ENCODE measurements at places on chromosomes 13 and 19.

GRCh38 chr13:40644838-40645604 lies 21.4 kb downstream of the FOXO1 start:
- DNase-seq: no peak

DNA sequence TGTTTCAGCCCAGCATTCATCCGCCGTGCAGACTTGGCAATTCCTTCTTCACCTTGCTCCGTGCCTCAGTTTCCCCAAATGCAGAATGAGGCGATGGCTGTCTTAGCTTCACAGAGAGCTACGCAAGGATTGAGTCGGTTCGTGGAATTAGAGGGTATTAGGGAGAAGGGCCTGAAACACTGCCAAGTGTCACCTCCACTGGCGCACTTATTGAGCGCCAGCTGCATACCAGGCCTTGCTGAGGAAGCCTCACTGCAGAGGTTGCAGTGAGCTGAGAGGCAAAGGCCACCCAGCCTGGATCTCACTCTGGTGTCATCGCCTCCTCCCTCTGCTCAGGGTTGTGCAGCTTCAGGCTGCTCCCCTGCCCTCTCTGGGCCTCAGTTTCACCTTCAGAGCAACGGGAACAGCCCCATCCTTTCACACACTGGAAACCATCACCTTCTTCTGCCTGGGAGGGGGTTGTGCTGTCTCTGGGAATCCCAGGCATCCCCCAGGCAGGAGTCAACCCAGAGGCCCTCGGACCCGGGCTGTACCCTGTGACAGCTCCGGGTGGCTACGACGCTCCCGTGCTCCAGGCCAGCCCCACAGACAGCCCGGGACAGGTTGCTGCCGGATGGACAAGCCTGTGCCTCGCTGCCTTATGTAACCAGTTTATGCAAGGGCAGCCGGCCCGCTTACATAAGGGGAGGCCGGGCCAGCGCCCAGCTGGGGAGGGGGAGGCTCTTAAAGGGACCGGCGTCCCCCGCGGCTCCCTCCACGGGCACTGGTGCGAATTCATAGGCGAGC lies 31.9 kb downstream of the NFIC start:
- no peak for DNase-seq

DNA sequence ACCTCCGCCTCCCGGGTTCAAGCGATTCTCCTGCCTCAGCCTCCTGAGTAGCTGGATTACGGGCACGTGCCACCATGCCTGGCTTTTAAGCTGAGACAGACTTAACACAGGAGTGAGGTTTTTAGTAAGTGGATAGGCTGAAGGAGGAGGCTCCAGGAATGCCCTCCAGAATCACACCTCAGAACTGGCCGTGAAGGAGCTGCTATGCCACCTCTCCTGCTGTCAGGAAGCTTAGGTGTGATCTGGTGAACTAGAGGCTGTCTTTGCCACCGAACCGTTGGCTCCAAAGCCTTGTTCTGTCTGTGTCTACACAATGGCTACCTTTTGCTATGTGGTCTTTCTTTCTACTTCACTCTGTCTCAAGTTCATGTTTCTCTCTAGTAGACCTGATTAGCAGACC lies 4.2 kb downstream of the PDCD2L start:
- no peak for DNase-seq

DNA sequence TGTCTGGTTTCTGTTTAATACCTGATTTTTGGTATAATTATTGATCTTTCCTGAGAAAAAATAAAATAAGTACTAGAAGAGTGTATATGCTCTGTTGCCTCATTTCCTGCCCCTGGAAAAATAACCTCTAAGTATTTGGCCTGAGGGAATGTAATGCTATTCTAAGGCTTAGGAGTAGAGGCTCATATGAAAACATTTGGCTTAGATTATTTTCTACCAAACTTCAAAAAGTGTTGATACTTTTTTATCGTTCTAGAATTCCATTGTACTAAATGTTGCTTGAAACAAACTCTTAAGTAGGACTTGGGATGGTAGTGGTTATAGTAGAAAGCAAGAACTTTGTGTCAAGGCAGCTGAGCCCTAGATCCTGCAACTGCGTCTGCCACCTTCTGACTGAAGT lies 57.8 kb downstream of the COG3 start:
- DNase-seq: no peak

DNA sequence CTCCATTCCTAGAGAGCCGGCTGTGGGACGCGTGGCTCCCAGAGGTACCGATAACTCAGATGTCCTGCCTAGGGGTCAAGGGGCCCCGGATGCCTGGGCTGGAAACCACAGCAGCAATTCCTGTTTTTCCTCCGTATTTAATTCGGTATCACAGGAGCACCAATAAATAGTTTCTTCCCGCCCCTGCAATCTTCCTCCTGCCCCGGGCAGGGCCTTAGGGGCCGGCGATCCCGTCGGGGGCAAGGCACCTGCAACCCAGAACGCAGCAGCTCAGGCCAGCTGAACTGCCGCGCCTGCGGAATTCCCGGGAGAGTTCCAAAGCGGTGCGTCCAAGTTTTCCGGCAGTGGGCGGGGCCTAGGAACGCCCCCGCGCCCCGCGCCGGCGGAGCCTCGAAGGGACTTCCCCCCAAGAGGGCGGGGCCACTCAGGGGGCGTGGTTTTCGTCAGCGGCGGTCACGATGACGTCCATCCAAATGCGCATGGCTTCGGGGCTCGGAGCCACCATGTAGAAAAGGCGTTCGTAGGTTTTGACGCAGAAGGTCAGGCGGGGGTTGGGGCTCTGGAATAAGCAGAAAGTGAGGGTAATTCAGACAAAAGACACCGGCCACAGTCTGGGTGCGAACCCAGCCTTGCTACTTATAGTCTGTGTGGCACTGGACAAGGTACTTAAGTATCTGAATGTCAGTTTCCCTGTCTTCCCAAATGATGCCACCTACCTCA lies 9.7 kb upstream of the LYPD3 start:
- peak; percentile 95 for DNase-seq

GRCh38 chr13:98217597-98217996 lies 40.5 kb upstream of the RNF113B start:
- no peak for DNase-seq

DNA sequence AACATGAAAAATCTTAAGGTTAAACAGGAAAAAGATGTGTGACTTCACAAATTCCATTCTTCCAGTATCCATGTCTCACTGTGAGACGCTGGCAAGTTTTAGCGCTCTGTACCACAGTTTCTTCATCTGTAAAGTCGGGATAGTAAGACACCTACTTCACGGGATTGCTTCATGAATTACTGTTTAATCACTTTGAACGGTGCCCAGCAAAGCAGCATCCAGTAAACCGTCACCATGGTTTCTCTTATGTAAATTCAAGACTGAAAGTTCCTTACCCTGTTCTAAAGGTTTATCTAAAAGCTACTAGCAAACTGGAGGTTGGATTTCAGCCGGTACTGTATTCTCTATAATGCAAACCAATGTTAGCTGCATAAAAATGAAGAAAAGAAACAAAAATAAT lies 53.5 kb downstream of the KATNAL1 start:
- DNase-seq: no peak

DNA sequence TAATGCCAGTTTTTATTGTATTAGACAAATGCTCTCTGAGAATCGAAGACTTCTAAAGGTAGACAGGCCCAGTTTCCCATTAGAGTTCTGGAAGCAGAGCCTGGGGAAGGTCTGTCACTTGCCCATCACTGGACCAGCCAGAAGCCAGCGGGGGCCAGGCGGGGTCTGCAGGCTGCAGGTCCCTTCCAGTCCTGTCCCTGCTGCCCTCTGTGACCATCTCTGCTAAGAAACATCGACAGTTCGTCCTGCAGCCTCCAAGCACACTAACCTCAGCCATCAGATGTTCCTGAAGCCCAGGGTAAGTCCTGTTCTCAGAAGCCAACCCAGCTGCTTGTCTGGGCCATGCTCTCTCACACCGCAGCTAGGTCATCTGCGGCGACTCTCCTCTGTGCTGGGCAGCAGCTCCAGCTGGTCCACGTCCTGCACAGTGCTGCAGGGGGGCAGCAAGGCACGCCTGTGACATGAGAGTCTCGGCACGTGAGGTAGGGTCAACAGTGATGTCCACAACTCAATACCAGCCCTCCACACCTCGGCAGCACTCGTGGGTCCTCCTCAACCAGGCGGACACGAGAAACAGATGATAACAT lies 2.9 kb upstream of the ADPRHL1 start:
- no peak for DNase-seq

DNA sequence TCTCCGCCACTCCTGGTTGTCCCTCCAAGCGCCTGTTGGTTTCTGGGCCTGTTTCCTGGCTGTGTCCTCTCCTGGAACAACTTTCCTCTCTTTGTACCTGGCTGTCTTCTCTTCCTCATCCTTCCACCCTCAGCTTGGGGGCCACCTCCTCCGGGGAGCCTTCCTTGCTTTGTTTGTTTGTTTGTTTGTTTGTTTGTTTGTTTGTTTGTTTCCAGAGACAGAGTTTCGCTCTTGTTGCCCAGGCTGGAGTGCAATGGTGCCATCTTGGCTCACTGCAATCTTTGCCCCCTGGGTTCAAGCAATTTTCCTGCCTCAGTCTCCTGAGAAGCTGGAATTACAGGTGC lies 6.6 kb upstream of the TCF3 start:
- no peak for DNase-seq

DNA sequence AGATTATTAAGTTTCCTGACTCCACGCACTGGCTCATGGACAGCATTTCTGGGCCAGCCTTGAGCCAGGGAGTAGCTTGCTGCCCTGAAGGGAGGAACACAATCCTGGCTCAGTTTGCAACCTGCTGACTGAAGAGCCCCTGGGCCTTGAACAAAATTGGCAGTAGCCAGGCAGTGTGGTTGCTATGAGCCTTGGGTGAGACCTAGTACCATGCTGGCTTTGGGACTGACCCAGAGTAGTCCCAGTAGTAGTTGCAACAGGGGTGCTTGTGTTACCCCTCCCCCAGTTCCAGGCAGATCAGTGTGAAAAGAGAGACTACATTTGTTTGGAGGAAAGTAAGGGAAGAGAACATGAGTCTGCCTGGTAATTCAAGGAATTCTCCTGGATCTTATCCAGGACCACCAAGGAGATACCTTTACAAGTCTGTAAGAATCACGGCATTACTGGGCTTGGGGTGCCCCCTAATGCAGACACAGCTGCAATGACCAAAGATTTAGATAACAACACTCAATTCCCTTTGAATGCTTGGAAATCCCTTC lies 22.0 kb downstream of the ITGBL1 start:
- DNase-seq: no peak

DNA sequence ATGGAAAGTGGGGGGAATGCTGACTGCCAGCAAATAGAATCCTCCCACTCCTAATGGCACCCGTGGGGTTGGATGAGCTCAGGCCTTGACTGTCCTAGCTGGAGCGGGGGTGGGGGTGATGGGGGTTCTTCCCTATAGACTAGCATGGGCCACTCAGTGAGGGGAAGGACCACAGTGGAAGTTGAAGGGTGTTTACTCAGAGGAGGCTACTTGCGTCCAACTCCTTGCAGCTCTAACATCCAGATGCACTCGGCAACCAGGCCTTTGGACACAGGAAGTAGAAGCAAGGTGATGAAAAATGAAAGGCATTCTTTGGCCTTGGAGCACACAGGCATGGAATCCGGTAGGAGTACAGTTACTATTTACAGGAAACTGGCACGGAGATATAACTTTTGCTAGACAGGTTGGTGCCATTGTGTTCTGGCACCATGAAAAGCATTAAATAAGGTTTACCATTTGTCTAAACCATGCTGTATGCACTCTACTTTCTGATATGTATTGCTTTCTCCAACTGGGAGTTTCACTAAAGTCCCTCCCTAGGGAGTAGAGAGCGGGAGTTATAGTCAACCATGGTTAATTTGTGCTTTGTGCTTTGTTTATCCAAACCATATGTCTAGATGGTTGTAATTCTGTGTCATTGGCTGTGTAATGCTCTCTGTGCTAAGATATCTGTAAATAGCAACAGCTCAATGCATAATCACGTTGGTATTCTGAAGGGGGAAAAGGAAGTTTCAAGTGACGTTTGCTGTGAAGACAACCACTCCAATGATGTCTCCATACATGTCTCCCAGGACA lies 125.3 kb downstream of the TSHZ3 start:
- DNase-seq: no peak

DNA sequence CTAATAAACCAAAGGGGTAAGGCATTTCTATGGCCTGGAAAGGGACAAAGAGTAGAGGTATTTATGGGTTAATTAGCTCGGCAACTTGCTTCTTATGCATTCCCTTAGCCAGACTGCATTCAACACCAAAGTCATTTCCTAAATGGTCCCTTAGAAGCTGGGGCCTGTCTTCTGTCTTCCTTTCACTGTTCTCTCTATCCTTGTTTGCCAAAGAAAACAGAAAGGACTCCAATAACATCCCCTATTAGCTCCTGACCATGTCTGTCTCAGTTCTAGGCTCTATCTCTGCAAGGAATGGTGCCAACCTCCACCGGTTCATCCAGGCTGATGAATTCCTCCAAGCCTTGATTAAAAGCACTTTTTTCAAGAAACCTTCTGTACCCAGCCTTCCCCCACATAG lies 123.5 kb downstream of the KCTD12 start:
- no peak for DNase-seq

DNA sequence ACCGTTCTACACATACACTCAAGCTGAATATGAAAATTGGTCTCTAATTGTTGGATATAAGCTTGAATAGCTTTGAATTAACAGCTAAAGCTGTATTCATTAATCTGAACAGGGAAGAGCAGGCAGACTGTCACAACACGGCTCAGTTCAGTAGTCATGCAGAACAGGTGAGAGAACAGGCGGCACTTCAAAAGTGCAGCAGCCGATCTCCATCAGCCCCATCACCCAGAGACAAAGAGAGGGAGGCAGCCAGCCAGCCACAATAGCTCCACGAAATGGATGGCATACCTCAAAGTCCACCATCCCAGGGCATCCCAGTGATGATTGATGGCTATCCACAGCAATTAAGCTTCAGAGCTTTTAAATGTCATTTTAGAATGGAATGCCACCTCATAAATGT lies 419.2 kb downstream of the OLFM4 start:
- no peak for DNase-seq

All from effector memory CD8-positive, alpha-beta T cell (primary cell).